Progenitor cell of endocrine pancreas (in vitro differentiated cells): ENCODE measurements at places on chromosomes 11 and 22.

DNA sequence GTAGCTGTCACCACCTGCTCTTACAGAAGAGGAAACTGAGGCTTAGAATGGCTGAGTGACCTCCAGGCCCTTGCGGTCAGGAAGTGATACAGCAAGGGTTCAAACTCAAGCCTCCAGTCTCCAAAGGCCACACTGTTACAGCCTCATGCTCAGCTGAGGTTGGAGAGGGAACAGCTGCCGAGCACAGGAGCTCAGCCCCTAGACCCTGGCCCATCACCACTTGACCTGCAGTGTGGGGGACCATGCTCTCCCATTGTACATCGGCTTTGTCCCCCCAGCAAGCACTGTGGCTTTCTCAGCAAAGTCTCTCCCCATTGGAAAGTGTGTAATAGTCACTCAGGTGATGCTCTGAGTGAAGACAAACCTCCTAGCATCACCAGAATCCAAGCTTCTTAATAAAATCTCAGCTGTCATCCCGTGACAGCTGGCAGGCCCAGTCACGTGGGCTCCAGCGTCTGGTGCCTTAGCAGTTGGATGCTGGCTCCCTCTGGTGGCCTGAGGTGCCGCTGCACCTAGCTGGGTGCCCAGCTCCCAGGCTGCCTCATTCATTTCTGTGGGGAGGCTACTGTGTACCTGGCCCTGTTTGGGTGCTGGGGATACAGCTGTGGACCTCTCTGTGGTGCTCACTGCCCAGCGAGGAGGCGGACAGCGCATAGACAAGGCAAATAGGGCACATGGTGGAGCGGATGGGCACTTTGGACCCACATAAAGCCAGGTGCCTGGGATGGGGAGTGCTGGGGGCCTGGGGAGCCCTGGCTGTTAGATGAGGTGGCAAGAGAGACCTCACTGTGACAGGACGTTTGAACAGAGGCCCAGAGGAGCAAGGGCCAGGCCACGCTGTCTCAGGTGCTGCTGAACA, 19.1 kb upstream of the MYRF start:
- H3K4me1 ChIP-seq: no peaks in the 10 kb centered on the region
- H3K27me3 ChIP-seq: no peaks in the 10 kb centered on the region
- H3K4me3 ChIP-seq: no peak overlapping the region
- peaks cover 7% of the 10 kb centered on the region for H3K36me3 ChIP-seq

GRCh38 chr11:59787816-59788215, 22.8 kb downstream of the MRPL16 start:
- H3K27ac ChIP-seq: peak overlapping the region; percentile 77
- no peaks in the 10 kb centered on the region for H3K27me3 ChIP-seq
- DNase-seq: no peak
- H3K4me3 ChIP-seq: no peak overlapping the region

DNA sequence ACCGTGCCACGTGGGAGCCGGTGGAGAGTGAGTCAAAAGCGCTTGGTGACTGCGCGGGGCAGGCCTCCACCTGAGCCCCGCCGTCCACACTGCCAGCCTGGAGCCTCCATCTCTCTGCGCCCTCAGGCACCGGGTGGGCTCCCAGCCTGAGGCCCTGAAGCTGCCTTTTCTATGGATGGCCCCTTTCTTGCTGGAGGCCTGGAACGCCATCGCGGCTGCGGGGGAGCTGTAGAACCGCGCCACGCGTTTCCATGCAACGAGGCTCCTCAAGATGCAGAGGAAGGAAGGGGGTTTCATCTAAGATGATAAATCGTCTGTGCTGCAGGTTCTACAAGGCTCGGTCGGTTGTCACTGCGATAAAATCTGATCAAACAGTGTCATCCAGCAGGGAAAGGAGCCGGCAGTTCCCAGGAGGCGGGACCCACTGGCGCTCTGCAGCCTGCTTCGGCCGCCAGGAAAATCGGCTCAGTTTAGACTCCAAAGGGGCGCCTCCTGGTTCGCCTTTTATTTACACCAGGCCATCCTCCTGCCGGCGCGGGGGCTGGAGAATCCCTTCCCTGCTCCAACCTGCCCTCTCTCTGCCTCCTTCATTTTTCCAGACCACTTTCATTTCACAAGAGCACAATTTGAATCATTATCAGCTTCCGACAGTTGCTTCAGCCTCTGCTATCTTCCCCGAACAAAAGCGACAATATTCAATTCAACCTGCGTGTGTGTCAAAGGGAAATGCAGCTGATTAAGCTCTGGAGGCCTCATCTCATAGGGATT, 624.4 kb downstream of the BRD1 start:
- peaks cover 16% of the 10 kb centered on the region for H3K27me3 ChIP-seq
- H3K27ac ChIP-seq: no peak overlapping the region
- no peak for DNase-seq
- H3K4me3 ChIP-seq: no peak overlapping the region
- no peaks in the 10 kb centered on the region for H3K4me1 ChIP-seq

GRCh38 chr11:19474211-19474610, 233.5 kb upstream of the E2F8 start:
- DNase-seq: no peak
- peaks cover 12% of the 10 kb centered on the region for H3K27me3 ChIP-seq
- peaks cover 2% of the 10 kb centered on the region for H3K4me1 ChIP-seq
- H3K36me3 ChIP-seq: no peaks in the 10 kb centered on the region
- H3K4me3 ChIP-seq: no peak overlapping the region
- no peak overlapping the region for H3K27ac ChIP-seq

DNA sequence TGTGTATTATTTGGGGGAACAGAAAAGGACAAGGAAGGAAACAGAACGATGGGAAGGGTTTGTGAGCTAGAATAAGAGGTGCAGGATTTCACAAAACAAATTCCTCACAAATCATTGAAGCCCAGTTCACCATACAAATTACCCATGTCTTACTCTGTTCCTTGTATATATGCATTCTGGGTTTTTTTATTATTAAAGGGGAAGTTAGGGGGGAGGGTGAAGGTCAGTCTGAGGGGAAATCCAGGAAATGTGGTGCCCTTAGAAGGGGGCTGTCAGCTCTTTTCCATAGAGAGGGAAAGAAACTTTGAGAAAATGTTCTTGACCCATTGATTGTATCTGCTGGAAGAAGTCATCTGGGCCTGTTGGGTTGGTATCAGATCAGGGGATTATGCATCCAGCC, 90.8 kb downstream of the RNF169 start:
- no peaks in the 10 kb centered on the region for H3K4me1 ChIP-seq
- H3K4me3 ChIP-seq: no peak overlapping the region
- H3K27ac ChIP-seq: no peak overlapping the region
- no peaks in the 10 kb centered on the region for H3K27me3 ChIP-seq

DNA sequence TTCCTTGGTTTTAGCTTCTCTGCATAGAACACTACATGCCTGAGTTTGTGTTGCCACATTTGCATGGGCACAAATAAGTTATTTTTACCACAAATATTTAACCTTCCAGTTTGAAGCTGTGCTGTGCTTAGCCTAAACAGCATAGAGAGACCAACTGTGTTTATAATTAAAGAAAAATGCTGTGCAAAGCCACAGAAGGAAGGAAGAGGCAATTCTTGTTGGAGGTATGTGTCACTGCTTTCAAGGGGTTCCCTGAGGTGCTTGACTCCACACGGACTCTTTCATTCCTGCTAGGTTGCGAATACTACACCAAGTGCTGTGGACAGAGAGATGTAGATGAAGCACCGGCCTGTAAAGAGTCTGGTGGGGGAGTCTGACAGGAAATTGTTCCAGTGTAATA, 47.6 kb upstream of the OLFML1 start:
- no peak for DNase-seq
- H3K4me3 ChIP-seq: no peak overlapping the region
- H3K36me3 ChIP-seq: no peaks in the 10 kb centered on the region
- H3K4me1 ChIP-seq: no peaks in the 10 kb centered on the region
- H3K27ac ChIP-seq: no peak overlapping the region

DNA sequence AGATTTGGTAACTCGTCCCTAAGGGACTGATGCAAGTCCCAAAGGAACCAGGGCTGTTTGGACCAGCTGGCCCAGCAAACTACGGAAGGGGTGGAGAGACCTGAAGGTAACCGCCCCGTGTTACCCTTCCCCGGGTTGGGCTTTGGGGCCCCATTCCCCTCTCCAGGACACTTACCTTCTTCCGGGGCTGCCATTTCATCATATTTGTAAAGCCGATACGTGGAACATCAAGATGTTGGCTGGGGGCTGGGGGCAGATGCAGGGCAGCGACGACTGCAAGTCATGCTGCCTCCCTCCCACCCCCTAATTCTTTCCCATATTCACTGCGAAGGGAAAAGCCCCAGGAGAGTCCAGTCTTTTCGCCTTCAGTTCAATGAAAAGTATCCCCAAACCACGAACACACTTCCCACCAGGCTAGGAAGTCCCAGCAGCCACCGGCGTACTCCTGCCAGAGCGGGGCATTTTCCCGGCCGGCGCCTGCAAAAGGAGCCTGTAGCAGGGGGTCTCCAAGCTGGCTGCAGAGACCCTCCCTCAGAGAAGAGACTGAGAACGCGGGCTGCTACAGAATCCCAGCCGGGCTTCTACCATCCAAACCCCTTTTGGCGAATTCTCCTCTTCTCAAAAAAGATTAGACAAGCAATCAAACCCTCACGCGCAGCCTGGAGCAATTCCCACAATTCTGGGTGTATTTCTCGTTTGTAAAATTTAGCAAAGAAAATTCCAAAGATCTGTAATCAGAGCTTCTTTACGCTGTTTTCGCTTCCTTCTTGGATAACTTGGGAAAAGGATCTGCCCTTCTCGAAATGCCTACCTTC, 236.7 kb downstream of the TTC28 start:
- H3K36me3 ChIP-seq: no peaks in the 10 kb centered on the region
- H3K4me3 ChIP-seq: peak overlapping the region; percentile 90
- peak overlapping the region; percentile 88 for H3K27ac ChIP-seq
- no peaks in the 10 kb centered on the region for H3K27me3 ChIP-seq

GRCh38 chr11:105609832-105610781, at the start of gene GRIA4:
TSS of gene GRIA4 (plus strand) at chr11:105610073. CDS start at chr11:105610998, 925 bp downstream.
- H3K36me3 ChIP-seq: no peaks in the 10 kb centered on the region
- DNase-seq: peak; percentile 24
- H3K4me3 ChIP-seq: peak within 1 kb of the TSS; percentile 73
- peaks cover 18% of the 10 kb centered on the region for H3K4me1 ChIP-seq
- H3K27ac ChIP-seq: peak within 1 kb of the TSS; percentile 68

DNA sequence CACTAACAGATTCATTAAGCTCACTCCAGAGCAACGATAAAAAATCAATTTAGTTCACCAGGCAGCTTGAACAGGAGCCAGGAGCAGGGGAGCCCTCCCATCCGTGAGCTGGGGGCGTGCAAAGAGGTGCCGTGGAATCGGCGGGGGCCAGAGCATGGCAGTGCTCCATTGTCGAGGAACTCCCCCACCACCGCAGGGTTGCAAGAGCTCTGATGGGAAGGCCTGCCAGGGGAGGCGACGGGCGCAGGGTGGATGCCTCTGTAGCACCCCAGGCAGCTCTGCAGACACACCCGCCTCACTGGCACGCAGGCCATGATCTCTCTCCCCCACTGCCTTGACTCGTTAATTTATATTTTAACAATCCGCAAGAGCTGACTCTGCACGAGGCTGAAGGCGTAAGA, 433.2 kb downstream of the MIAT start:
- no peak overlapping the region for H3K4me3 ChIP-seq
- no peaks in the 10 kb centered on the region for H3K36me3 ChIP-seq
- DNase-seq: no peak
- no peaks in the 10 kb centered on the region for H3K4me1 ChIP-seq

DNA sequence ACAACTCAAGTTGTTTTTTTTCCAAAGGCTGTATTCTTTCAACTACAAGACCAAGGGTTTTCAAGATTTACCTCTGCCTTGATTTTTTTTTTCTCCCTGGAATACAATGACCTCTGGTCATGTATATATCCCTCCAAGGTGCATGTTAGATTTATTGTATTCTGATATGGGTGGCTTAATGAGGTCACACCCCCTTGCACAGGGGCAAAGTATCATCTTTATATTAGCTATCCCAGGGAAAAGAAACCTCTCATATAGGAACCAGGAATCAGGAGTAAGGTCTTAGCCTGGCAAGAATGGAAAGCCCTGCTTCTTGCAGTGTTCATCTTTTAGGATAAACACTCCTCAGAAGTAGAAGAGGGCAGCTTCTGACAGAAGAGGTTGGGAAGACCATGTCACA, 516.9 kb upstream of the TENM4 start:
- H3K4me3 ChIP-seq: no peak overlapping the region
- no peak for DNase-seq
- H3K27ac ChIP-seq: no peak overlapping the region
- H3K4me1 ChIP-seq: peaks cover 3% of the 10 kb centered on the region
- H3K27me3 ChIP-seq: peaks cover 3% of the 10 kb centered on the region

GRCh38 chr22:35978889-35979288, 49.7 kb downstream of the RBFOX2 start:
- peaks cover 45% of the 10 kb centered on the region for H3K4me1 ChIP-seq
- H3K36me3 ChIP-seq: peaks cover 6% of the 10 kb centered on the region
- no peak for DNase-seq
- H3K27ac ChIP-seq: no peak overlapping the region
- H3K4me3 ChIP-seq: no peak overlapping the region
- no peaks in the 10 kb centered on the region for H3K27me3 ChIP-seq

DNA sequence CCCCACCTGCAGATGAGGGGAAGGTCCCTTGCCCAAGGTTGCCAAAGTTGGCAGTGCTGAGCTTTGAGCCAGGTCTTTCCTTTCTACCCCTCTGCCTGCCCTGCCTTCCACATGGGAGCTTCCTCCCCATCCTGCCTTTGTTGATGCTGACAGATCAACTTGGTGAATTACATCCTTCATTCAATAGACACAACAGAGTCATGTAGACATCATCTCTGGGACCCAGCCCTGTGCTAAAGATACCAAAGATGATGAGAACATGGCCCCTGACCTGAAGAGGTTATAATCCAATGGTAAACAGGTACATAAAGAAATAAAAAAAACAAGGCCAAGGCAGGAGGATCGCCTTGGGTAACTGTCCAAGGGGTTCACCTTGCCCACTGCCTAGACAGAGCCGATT, 42.4 kb upstream of the MAPK1 start:
- DNase-seq: no peak
- H3K27ac ChIP-seq: no peak overlapping the region
- H3K27me3 ChIP-seq: peaks cover 9% of the 10 kb centered on the region
- no peaks in the 10 kb centered on the region for H3K4me1 ChIP-seq

GRCh38 chr11:57668434-57668782, 494 bp downstream of the ZDHHC5 start:
- peaks cover 33% of the 10 kb centered on the region for H3K4me1 ChIP-seq
- peak overlapping the region; percentile 100 for H3K27ac ChIP-seq
- no peak for DNase-seq
- peaks cover 8% of the 10 kb centered on the region for H3K36me3 ChIP-seq
- no peaks in the 10 kb centered on the region for H3K27me3 ChIP-seq

- H3K4me3 ChIP-seq: no peak overlapping the region
- no peaks in the 10 kb centered on the region for H3K36me3 ChIP-seq
- peaks cover 10% of the 10 kb centered on the region for H3K4me1 ChIP-seq
- no peak overlapping the region for H3K27ac ChIP-seq
Observed at GRCh38 chr11:79155237-79155636, 285.6 kb downstream of the TENM4 start.

- DNase-seq: no peak
- no peak overlapping the region for H3K4me3 ChIP-seq
- peaks cover 26% of the 10 kb centered on the region for H3K4me1 ChIP-seq
- H3K36me3 ChIP-seq: peaks cover 4% of the 10 kb centered on the region
- H3K27ac ChIP-seq: no peak overlapping the region
Observed at GRCh38 chr11:19953336-19953735, 206.9 kb downstream of the DBX1 start.
